ENCODE measurements at places on chromosomes 1 and 21.
A peak's percentile ranks its signal among the peaks of the same experiment; 100 is the strongest.

DNA sequence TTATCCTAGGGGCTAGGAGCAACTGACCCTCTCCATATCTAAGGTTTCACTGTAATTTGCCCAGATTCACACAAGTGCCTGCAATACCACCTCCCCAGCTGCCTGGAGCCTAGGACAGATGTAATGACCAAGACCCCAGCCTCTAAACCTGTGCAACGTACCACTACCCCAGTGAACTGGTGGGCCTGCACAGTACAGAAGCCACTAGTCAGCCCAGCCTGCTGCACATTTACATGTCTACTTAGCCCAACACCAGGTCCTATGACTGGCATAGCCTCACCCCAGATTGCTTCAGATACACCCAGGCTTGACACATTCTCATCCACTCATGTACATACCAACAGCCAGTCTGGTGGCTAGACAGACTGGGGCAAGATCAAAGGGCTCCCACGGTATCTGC is 1336.6 kb downstream of the BRINP3 start:
- no peak for DNase-seq

DNA sequence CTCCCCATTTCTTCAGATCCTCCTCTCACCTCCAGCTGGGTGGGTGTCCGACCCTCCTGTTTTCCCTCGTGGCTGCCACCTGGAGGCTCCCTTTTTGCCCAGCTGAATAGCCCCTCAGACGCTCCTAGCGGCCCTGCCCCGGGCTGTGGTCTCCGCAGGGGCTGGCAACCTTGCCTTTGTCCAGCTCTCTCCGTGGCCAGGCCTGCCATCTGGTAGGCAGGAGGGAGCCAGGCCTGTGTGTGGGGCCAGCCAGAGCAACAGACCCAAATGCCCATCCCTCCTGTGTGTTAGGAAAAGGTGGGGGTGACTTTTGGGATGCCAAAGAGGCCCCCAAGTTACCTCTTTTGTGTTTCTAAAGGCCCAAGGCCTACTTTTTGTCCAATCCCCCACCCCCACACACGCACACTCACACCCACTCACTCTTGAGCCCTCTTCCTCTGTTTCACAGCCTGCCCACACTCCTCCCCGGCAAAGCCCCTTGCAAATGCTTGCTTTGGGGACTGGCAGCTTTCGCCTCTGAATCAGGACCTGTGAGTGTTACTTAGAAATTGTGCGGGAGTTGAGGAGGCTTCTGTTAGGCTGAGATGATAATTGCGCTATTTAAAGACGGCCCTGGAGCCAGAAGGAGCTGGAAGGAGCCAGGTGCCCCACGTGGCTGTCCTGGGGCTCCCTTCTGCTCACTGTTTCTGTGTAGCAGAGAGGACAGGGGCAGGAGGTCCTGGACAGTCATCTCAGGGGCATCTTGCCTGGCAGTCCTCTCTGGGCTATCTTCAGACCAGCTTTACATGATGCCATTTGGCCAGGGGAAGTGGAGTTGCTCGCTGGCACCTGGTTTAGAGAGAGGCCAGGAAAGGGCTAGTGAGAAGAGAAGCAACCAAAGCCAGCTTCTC is 9.1 kb downstream of the PPFIA4 start:
- no peak for DNase-seq

DNA sequence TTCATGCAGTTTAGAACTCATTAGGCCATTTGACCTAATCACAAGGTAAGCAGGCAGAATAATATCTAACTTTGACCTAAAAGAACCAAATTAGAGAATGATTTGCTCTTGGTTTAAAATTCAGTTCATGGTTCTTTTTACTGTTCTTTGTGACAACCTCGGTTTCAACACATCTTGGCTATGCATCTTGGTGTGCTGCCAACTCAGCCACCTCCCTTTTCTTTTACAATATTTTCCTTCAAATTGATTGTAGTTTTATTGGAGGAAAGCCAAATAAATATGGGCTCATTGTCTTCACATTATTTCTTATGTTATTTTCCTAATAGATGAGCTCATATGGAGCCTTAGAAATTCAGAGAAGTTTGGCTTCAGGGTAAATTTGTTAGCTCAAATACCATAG is 338.3 kb downstream of the SIPA1L2 start:
- no peak for DNase-seq

GRCh38 chr1:246343937-246344336 is 163.1 kb downstream of the SMYD3 start:
- no peak for DNase-seq

DNA sequence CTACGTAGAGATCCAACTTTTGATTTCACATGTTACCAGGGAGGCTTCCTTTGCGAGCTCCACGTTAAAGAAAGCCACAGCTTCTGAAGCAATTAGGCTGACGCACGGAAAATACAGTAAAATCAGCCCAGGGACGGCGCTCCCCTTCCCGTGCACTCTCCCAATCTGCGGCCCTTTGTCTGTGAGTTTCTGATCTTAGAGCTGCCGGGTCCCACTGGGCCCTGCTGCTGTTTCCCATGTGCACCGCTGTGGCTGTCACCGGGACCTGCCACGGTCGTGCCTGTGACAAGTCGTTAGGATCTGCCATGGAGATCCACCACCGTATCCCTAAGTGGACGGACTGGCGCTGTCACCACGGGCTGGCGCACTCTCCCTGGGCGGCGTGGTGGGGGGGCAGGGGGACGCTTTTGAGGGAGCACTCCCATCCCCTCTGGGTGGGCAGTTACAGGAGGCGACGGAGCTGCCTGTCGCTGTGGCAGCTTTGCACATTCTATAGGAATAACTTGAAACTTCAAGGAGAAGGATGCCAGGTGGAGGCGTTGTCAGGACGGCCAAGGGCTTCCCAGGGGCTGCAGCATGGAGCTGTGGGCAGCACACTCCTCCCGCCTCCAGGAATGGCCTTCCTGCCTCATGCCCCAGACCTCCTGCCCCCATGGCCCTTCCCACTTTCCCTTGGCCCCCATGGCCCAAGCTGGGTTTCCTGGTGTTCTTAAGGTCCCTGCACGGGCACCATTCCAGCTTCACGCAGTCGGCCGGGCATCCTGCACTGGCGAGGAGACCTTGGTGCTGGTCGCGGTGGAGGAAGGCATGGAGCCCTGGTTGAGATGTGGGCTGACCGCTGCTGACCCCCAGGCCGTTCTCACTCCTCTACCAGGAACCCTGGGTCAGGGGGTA is 85.1 kb downstream of the PRDM16 start:
- no peak for DNase-seq

GRCh38 chr1:2202843-2203601 is 8.4 kb upstream of the FAAP20 start:
- DNase-seq = no peak

DNA sequence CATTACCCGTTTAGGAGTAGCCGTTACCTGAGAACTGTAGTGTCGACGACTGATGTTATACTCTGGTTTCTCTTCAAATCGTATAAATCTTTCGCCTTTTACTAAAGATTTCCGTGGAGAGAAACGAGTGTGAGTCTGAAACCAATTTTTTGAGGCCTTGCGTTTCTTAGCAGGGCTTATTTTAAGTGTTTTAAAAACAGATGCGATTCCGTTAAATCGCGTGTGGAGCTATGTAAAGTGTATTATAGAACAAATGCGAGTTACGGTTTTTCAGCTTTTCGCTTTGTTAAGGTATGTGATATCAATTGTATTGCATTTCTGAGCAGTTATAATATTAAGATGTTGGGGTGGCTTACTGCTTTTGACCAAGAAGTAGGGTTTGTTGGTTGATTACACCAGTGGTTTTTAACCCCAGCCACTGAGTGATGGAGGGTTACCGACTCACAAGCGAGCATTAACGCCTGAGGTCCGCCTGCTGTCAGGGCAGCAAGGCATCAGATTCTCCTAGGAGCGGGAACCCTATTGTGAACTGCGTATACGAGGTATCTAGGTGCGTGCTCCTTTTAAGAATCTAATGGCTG is 18.0 kb downstream of the KIAA2013 start:
- DNase-seq = peak; percentile 92

DNA sequence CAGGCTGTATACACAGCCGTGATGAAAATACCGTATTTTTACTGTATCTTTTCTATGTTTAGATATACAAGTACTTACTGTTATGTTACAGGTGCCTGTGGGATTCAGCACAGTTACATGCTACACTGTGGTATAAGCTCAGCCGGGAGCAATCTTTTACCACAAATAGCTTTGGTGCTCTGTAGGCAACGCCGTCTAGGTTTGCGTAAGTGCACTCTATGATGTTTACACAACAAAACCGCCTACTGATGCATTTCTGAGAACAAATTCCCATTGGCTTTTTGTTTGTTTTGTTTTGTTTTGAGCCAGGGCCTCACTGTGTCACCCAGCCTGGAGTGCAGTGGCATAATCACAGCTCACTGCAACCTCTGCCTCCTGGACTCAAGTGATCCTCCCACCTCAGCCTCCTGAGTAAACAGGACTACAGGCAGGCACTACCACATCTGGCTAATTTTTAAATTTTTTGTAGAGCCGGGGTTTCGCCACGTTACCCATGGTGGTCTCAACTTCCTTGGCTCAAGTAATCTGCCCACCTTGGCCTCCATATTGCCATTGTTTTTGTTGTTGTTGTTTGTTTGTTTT is 81.0 kb downstream of the SCCPDH start:
- no peak for DNase-seq

DNA sequence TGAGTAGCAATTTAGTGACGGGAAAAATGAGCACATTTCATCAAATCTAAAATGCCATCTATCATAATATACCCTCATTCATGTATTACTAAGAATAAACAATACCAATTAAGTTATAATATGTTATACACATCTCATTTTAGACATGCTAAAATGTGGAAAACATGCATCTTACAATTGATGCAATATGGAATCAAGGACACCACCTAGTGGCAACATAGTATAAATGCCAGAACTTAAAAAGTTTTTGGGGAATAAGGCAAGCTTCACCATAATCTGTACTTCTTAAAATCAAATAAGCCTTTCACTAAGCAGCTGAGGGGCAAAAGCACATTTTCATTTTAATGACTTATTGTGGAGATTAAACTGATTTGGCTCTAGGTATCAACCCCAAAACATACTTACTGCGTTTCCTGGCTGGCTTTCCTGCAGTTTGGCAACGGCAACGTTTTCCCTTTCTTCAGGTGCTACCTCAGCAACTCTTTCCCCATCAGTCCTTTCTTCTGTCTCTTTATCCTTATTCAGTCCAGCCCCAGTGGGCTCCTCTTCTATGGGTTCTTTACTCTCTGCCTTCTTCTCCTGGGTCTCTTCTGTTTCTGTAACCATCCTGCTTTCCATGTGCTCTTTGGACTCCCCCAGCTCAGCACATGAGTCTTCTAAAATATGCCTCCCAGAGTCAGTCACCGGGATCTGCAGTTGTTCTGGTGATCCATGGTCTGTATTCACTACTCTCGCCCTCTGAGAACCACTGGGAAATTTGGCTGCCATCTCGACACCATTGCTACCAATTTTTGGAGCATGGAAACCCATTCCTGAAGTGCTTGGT is 11.4 kb downstream of the SDE2 start:
- no peak for DNase-seq

DNA sequence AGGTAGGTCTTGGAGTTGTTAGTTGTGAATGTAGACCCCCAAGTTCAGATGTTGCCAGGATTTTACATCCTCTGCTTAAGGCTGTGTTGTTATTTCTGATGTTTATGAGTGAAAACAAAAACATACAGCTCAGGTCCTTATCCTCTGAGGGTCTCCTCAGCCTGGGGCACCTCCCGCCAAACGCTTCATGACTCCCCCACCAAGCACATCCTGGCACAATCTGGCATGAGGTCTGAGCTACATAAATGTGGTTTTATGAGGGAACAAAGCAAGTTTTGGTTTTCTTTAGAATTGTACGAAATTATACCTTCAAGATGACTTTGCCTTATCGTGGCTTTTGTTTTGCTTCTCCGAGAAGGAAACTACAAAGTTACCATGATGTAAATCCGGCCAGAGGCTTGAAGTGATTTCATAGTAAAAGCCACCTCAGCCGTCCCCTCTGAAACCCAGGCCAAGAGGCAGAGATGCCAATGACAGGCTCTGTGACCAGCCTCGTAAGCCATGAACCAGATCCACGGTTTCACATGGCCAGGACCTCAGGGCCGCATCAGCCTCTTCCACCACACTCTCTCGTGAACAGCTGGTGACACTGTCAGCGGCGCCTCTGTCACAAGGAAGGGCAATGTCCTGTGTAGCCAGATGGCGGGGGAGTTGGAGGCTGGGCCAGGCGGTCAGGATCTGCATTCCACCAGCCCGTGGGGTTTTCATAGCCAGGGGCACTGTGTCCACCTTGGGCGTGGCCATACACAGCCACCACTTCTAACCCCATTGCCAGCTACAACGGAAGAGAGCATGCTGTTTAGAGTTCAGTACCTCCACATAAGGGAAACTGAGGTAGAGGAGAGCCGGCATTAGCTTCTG is 199.4 kb downstream of the KIF26B start:
- DNase-seq = no peak

- DNase-seq = no peak
Measured at GRCh38 chr1:228309326-228310067, 97.1 kb downstream of the TRIM11 start.

- DNase-seq = peak; percentile 18
Measured at GRCh38 chr1:26694638-26695355, 1.0 kb upstream of the ARID1A start.

GRCh38 chr1:167698313-167698712 is 23.5 kb upstream of the MPZL1 start:
- DNase-seq = no peak

DNA sequence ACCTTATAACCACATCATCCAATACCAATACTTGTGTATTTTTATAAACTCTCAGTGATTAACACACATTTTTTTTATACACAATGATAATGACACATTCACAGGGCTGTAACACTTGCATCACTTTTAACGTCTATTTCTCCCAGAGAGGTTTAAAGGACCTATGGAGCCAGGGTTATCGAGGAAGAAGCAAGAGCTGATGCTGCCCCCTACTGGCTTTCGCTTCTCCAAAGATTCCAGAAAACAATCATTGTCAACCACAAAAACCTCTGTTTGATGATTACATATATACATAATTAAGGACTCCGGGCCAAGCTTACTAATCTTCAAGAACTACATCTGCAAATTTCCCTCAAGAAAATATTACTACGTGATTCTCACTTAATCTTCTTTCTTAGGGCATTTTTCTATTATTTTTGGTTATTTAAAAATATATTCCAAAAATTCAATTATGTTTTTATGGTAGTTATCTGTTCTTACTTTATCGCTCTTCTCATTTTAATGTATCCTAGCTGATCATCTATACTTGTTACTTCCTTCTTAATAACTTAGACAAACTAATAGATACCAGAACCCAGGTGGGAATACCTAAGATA is 214.5 kb downstream of the VAV3 start:
- DNase-seq = no peak

DNA sequence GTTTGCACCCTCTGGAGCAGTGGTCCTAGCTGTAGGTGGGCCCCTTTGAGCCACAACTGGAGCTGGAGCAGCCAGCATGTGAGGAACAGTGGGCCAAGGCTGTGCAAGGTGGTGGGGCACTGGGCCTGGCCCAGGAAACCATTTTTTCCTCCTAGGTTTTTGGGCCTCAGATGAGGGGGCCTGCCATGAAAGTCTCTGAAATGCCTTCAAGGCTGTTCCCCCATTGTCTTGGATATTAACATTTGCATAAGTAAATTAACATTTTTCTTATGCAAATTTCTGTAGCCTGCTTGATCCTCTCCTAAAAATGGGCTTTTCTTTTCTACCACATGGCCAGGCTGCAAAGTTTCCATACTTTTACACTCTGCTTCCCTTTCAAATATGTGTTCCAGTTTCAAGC is 212.0 kb downstream of the NTNG1 start:
- no peak for DNase-seq
